ENCODE measurements at places on chromosomes 2 and 18.

DNA sequence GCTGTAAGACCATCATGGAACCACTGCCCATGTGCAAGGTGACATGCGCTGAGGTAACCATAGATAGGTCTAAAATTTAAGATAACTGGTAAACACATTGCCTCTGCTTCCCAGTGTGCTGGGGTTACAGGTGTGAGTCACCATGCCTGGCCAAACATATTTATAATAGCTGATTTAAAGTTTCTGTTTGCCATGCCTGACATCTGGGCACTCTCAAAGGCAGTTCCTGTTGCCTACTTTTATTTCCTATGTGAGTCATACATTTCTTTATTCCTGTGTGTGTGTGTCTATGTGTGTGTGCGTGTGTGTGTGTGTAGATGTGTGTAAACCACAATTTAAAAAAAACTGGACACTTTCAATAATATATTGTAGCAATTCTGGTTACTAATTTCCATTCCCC, 415.2 kb upstream of the NETO1 start:
- no peak for DNase-seq

- DNase-seq = no peak
Observed at GRCh38 chr18:47100212-47100831, 50.0 kb downstream of the HDHD2 start.

DNA sequence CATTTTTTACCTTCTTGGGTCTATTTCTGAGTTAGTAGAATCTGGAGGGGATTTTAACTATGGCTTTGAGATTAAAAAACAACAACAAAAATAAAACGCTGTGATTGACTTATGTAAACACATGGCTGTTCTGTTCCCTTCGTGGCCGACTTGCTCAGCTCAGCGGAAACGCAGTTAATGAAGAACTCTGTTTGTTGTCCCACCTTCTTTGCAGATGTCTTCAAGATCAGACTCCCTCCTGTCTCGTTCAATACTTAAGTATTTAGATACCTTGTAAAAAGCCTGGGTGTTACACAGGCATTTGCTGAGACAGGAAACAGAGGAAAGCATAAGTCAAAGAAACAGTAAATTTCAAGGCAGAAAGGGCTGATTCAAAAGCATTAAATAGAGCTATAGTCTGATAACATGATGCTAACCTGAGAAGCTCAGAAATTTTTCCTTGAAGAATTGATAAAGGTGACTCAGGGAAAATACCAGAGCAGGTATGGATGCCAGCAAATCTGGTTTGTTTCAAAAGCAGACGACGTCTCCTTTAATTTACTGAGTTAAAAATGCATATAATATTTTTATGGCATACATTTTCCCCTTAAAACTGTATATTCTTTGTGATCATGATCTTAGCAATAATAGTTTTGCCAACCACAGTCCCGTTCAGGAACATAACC, 21.7 kb upstream of the POLI start:
- DNase-seq = no peak

DNA sequence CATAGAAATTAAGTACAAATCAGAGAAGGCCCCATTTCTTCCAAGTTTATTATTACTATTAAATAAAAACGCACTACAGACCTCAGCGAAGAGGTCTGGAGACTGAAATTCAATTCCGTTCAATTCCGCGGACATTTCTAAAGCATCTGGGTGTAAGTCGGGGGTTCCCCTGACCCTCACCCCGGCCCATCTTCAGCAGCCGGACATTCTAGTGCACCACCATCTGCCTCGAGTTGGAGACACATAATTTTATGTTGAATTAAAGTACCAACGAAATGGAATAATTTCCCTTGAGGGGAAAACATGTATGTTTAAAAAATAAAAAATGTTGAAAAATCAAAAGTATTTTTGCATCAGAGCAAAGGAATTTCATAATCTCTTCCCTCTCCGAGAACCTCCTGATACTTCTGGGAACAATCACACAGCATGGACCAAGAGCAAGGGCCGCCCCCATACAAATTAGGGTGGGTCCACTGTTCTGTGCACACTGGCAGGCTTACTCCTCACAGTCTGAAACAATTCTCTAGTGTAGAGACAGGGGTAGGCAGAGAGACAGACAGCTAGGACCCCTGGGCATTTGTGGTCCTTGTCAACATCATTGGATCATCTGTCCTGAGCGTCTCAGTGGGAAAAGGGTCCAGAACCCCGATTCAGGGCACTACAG, 29.3 kb downstream of the MBP start:
- no peak for DNase-seq

DNA sequence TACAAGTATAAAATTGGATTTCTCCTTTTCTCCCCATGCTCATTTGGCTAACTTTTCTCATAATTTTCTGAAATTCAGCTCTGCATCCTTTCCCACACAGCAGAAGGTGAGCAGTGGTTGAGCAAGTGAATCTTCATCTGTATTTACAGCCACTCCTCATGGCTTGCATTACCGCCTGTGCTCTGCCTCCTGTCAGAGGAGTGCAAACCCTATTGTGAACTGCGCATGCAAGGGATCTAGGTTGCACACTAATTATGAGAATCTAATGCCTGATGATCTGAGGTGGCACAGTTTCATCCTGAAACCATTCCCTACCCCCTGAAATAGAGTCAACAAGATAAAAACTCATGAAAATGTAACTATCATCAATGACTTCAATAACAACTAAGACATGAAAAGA, 20.0 kb downstream of the ME2 start:
- DNase-seq = no peak

- DNase-seq = no peak
Observed at GRCh38 chr2:196307775-196308305, 136.5 kb upstream of the STK17B start.

DNA sequence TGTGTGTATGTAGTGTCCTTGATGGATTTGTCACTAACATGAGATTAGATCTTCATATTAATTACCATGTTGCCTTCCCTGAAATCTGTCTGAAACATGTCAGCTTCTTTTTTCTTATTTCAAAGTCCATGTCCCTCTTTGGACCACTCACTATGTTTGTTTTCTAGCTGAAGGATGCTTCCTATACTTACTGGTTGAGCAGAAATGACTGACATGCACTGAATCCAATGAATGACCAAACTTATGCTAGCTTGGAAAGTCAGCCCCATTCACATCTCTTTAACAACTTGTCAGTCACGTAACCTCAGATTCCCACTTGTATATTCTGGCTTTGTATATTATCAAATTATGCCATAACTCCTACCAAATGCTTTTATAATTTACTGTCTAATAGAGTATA, 69.9 kb upstream of the STK39 start:
- DNase-seq = no peak

DNA sequence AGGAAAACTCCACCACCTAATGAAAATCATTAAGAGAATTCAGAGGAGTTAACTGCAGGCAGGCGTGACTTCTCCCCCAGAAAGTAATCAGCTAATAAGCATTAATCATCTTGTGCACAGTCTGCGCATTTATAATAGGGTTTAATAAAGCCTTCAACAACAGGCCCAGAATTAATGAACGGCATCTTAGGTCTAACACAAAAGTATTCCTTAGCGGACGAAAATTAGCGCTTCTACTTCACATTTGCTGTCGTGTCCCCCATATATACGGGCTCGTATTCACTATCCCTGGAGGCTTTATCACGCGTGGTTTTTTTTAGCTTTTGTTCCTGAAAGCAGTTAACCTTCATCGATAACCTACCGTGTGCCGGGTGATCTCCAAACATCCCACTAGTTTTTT, 1.8 kb downstream of the ATP8B1 start:
- DNase-seq = no peak

DNA sequence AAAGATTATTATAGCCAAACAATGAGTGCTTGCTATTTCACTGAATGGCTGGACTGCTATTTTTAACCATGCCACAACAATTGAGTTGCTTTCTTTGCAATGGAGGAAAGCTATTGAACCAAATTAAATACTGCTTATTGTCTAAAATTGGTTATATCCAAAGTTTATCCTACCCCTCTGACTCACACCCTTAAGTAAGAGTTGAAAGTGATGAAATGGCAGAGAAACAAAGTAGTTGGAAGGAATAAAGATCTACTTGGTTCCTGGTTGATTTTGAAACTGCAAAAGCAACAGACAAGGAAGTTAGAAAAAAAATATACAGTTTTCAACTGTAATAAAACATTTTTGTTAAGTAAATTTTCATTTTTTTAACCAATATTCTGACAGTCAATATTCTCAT, 47.5 kb downstream of the EML4 start:
- DNase-seq = no peak

- DNase-seq = no peak
Observed at GRCh38 chr2:58631986-58632385, 390.9 kb upstream of the FANCL start.

GRCh38 chr2:19702267-19702666, 199.5 kb downstream of the TTC32 start:
- no peak for DNase-seq

- DNase-seq = no peak
Observed at GRCh38 chr2:92326-92725, 46.0 kb upstream of the FAM110C start.

GRCh38 chr2:227366769-227367426, 12.2 kb downstream of the TM4SF20 start:
- no peak for DNase-seq

GRCh38 chr18:57444301-57444759, 9.2 kb downstream of the ONECUT2 start:
- DNase-seq = no peak

- DNase-seq = no peak
Observed at GRCh38 chr2:107931412-107931811, 54.9 kb upstream of the SLC5A7 start.

DNA sequence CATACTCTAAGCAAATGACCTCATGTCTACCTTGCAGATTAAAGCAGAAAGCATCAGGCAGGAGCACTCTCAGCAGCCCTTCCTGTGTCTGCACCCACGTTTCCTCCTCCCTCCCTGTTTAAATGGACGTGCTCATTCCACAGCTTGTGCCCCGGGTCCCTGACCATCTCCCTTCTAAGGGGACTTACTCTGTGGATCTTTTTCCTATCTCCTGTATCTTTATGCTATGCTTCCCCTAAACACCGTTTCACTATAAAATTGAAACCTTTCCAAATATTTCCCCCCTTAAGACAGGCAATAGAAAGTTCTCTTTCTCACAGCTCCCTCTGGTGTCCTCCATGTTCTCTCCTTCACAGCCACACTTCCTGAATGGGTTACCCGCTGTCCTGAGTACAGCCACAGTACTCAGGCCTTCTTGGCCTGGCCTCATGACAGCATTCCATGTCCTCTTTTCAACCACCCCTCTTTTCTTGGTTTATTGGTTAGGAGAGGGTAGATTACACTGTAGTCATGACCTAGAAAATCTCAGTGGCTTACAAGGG, 41.1 kb downstream of the TMEM185B start:
- DNase-seq = no peak

DNA sequence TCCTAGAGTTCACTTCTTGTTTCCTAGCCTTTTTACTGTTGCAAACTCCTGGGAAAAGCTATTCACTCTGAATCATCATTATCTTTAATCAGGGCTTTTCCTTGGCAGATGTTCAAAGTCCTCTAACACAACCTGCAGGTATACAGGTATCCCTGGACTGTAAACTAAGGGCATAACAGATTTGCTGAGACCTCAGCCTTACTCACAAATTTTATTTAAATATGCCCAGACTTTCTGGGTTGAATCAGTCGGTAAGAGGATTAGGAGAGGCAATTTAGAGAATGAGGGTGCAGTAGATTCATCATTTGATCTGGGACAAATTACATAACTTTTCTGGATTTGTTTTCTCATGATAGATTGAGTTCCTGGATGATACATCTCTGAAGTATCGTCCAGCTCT, 217.8 kb upstream of the STON1 start:
- no peak for DNase-seq
